CD8-positive, alpha-beta T cell (primary cell): ENCODE measurements at places on chromosomes 5 and 9.

DNA sequence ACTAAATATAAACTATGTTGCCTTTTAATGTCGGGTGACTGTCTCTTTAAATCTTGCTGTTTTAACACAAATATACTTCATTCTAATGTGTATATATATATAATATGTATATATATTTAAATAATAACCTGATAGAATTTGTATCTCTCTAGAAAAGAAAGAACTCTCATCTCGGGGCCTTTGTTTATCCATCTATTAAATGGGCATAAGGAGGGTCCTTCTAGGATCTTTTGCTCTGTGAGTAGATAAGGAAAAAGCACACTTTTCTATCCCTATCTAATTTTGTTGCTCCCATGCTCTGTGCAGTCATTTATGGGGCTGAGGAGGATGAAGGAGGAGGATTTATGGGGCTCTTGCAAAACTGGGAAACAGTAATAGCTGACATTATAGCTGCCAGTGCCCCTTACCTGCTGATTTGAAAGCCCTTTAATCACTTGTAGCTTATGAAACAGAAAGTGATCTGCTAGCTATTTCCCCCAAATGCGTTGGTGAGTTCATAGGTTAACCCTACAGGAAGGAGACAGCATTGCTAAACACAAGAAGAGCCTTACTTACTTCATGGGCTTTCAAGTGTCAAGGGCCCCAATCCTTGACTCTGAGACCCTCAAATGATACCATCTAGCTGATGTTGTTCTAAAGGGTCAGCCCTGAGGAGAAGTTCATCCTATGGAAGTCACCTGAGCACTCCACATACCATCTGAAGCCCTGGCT is 5.8 kb upstream of the PPARGC1B start:
- DNase-seq: no peak

- no peak for DNase-seq
Observed at GRCh38 chr5:59828623-59829022, 64.9 kb downstream of the PDE4D start.

GRCh38 chr5:61704289-61704688 is 372.2 kb downstream of the ZSWIM6 start:
- DNase-seq: no peak

- no peak for DNase-seq
Observed at GRCh38 chr5:78537821-78538220, 110.8 kb downstream of the LHFPL2 start.

- no peak for DNase-seq
Observed at GRCh38 chr9:110126986-110127864, 80.7 kb downstream of the C9orf152 start.

DNA sequence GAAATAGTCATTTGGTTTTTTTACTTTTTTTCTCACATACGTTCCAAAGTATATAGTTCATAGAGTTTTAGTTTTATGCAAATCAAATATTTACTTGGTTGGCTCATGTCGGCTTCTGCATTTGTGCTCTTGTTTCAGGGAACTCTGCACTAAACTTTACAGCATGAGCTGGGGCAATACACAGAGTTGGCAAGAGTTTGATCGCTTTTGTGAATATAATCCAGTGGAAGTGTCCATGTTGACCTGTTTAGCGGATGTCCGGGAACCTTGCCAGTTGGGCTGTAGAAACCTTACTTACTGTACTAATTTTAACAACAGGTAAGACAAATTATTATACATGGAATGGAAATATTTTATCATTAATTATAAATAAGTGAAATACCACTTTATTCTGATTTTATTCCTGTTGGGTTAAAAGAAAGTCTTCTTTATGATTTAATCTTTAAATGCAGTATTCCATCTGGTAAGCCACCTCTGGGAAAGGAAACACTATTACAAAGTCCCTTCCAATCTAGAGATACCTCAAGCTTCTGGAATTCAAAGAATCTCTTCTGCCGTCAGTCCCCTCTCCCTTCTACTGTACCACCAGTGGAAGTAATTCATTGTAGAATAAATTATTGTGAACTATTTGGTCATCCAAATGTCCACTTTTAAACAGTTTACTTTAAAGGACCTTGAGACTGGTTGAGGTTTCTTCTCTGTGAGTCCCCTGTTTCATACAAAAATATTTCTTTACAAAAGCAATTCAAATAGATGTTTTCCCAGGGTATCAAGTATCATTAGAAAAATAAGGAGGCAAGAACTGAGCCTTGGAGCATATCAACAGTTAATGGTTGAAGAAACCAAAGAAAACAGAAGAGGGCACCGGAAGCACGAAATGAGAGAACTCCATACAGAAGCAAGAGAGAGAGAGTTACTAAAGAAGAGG is 45.2 kb upstream of the GLIPR2 start:
- DNase-seq: no peak

DNA sequence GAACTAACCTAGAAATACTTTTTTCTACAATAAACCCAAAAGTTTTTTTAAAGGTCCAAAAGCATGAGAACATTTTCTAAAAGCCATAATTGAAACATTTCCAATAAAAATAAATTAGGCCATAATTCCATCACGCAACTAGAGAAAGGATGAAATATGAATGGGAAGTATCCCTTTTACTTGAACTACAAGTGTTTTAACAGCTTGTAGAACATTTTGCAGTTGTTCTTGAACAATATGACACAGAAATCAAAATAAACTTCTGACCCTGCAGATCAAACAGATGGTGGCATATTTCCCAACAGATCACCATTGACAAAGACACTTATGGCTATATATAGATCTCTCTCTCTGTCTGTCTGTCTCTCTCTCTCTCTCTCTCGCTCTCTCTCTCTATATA is 624.4 kb downstream of the PSAT1 start:
- DNase-seq: no peak

DNA sequence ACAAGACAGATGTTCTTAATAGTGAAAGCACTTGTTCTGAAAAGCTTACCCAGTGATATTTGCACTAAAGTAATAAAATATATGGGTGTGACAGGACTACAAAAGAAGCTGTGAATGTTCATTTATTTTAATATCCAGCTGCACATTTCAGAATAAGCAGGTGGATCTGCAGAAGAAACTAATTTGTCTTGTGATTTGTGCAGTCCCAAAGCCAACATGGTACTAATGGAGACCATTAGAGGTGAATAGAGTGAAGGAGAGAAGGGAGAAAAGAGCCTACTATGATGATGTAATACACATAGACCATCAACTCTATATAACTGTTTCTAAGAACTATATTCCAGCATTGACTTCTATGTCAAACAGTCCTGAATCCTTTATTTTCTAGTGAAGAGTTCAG is 362.8 kb downstream of the ISL1 start:
- no peak for DNase-seq

DNA sequence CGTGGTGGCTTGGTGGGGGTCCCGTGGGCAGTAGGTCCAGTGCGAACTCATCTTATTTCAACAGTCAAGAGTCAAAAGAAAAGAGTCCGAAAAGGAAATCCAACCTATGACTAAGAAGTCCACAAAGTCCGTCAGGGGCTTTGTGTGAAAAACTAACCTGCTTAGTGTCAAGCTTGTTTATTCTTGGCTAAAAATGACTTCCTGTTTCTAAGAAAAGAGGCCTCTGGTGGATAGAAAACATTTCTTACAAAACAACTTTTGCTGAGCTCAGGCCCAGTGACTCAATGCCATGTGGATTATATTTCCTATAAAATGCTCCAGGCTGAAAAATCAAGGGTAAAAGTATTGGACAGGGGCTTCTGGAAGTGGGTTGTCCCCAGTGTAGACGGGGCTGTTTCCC is 105.9 kb downstream of the GADD45G start:
- DNase-seq: no peak

DNA sequence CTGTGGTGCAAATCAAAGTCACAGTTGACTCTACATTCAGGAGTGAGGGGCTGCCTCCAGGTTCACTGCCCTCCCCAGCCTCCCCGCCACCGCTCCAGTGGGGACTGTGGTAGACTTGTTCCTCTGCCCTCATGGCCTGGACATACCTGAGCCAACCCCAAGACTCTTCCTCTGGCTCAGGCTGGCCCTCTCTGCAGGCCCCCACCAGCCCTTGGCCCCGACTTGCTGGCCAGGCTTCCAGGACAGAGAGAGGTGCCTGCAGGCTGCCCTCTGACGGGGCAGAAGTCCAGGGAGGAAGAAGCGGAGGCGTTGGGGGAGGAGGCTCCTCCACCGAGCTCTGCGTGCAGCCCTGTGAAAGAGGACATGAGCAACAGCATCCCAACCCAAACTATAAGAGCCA is 2.8 kb upstream of the SARDH start:
- no peak for DNase-seq

- no peak for DNase-seq
Observed at GRCh38 chr9:93119703-93119952, 14.4 kb downstream of the NINJ1 start.
